ENCODE measurements at places on chromosomes 3 and 15.

GRCh38 chr15:94443186-94443585, 211.8 kb downstream of the MCTP2 start:
- DNase-seq, result no peak

DNA sequence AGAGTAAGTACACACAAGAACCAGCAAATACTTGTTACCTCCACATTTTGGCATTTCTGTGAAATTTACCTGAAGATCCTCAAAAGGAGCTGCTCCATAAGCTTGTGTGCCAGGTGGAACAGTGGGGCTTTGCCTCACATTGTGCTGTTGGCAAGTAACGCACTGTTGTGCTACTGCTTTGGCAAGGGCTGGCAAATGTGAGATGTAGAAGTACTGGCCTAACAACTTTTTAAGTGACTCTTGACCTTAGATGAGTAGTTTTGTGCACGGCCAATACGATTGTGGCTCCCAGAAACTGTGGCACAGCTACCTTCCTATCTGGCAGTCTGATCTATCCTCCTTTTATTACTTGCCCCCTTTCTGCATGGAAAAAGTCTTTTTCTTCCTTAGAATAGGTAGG, 337.0 kb downstream of the KCNH8 start:
- DNase-seq, result no peak

DNA sequence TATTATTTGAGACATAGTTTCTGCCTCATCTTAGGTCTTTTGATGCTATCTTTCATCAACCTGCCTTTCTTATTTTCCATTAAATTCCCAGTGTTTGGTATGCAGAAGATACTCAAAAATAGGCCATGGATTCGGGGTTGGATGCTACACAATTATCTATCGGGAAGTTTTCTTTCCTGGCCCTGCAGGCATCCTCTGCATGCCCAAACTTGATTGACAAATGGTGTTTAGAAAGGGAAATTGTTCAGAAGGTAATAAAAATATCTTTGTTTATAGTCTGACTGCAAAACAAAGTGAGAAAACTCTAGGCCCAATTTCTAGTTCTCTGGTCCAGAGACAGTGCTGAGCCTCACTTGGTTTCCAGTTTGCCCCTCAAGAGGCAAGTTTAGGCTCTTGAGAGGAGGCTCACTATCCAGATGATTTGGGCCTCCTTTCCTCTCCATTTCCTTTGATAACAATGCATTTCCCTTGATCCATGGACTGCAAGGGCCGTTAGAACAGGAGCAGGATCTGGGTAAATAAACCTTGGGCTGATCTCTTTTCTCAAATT, 157.1 kb upstream of the DPH6 start:
- no peak for DNase-seq

GRCh38 chr15:90482124-90483011, 47.4 kb upstream of the CRTC3 start:
- no peak for DNase-seq

DNA sequence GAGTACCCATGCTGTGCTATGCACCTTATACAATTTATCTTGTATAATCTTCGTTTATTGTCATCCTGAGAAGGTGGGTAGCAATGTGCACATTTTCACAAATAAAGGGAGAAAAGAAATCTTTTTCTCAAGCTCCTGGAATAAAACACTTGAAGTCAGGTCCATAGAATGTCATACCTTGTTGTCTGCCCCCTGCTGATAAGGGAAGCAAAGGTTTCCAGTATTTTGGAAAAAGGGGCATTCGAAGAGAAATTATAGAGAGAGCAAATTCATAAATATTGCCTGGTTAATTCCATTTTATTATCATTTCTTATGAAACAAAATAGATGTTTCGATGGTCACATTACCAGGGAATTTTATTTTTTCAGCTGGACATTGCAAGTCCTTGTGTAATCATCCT, 277.8 kb downstream of the RAP2B start:
- DNase-seq, result no peak
